ENCODE measurements at places on chromosomes 16 and 17.

DNA sequence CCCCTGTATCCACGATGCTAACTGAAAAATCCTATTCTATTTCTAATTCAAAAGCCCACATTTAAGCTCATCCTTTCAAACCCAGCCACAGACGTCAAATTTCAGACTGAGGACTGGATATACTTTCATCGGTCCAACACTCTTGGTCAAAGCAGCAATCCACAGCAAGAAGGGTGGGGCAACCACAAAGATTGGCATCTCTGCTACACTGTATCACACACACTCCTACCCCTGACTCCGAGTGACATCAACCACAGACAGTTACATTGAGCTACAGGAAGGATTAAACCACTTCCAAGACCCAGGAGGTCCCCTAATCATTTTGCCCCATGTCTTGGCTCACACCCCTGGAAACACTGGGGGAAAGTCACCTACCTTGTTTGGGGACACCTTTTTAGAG is 61.3 kb downstream of the GRIN2A start:
- no peak for DNase-seq

DNA sequence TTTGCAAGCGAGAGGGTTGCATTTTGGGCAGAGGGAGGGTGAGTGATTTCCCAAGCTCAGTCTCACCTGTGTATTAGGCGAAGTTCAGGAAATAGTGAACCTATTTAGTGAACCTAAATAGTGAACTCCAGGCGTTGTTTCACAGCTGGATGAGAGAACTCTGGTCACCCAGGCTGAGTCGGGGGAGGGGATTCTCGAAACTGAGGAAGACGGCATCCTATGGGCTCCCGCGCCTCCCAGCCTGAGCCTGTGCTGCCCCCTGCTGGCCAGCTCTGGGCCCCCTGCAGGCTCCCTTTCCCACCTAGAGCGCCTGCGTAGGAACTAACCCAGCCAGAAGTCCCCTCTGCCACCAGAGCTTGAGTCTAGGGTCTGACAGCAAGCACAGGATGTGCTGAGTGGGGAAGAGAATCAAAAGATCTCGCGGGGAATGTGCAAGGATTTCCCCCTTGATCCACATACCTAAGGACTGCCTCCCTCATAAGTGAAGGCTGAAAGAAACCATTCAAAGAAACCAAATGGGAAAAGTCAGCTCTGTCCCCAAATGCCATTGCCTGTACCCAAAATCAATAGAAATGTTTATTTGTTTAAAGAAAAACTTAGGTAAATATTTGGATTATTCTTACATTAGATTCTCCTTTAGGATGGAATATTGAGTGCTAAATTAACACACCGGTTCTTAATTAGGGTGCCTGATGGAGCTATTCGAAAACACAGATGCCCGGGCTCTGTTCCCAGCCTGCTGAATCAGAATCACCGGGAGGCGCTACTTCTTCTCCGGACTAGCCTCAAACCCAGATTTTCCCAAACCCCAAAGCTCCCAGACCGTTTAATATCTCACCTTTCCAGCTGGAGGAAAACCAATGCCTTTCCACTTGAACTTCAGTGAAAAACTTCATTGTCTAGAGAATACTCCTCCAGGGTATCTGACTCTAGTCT is 14.8 kb upstream of the MARVELD3 start:
- peak; percentile 88 for DNase-seq

DNA sequence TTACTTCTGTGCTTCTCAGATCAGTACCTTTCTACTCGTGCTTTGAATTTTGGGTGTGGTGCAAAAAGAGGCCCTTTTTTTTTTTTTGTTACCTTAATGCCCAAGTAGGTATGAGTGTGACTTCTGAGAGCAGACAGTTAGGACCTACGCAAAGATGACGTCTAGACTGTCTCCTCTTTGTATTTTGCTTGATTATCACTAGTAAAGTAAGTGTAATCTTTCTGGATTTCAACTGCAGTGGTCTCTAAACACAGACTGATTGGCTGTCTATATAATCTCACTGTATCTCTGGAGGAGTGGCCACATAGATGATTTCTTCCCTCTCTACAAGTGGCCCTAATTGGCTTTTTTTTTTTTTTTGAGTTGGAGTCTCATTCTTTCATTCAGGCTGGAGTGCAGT is 11.5 kb upstream of the CDK5R1 start:
- no peak for DNase-seq

DNA sequence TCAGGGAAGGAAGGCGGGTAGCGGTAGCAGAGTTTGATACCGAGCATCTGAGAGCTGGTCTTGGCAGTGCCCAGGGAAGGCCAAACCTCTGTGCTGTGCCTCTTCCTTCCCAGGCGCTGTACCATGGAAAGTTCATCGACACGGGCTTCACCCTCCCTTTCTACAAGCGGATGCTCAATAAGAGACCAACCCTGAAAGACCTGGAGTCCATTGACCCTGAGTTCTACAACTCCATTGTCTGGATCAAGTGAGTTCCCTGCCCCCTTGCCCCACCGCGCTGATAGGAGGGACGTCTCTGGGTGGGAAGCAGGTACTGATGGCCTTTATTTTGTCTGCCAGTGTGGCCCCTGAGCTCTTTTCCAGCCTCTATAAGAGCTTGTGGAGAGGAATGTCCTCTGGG is 15.4 kb upstream of the CLEC18A start:
- no peak for DNase-seq

DNA sequence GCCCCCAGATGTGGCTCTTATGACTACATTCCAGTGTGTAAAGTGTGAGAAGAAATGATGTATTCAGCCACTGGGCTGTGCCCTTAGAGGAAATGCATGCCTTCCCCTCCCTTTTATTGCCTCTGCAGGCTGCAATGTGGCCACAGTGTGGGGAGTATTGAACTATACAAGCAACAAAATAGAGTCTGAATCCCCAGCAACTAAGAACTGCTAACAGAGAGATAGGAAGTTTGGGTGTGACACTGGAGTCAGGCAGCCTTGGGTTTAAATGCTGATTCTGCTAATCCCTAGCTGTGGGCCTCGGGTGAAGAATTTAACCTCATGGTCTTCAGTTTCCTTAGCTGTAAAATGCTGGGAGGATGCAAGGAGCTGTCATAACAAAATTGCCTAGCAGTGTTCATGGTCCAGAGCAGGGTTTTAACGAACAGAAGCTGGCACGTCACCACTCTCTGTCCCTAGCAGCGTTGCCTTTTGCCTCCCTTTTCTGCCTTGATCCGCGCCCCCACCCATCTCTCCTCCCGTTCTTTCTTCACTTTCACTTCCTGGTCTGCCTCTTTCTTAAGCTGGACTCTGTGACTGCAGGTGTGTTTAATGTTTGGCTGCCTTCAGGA is 50.3 kb downstream of the KPNA2 start:
- DNase-seq, result no peak

GRCh38 chr16:17470182-17470907 is 415 bp downstream of the XYLT1 start:
- peak; percentile 39 for DNase-seq

DNA sequence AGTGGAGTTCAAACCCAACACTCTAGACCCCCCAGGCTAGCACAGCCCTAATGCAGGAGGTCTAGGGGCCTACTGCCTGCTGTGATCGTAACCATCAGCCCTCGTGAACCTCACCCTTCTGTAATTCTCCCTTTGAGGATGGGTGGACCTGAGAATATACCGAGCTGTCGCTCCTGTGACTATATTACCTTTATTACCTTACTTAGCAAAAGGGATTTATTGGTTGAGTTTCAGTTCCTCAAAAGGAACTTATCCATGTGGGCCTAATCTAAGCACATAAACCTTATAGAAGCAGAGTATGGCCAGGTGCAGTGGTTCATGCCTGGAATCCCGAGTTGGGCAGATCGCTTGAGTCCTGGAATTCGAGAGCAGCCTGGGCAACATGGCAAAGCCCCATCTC is 19.2 kb upstream of the EMP2 start:
- no peak for DNase-seq

Data from stimulated activated CD4-positive, alpha-beta T cell treated with anti-CD3 and anti-CD28 coated beads, Interleukin-2, amount 100 ng/mL, for 24 hours (primary cell).